ENCODE measurements at places on chromosomes 5 and 9.

- no peak for DNase-seq
Measured at GRCh38 chr5:151086192-151086869, 5.5 kb upstream of the TNIP1 start.

GRCh38 chr5:151647320-151647861 lies 39.3 kb downstream of the SPARC start:
- no peak for DNase-seq

GRCh38 chr5:150460781-150461180 lies 11.2 kb upstream of the RPS14 start:
- no peak for DNase-seq

- DNase-seq: no peak
Measured at GRCh38 chr5:139694556-139695177, 46.5 kb downstream of the CXXC5 start.

- DNase-seq: no peak
Measured at GRCh38 chr5:97163360-97163764, 19.7 kb downstream of the RIOK2 start.

DNA sequence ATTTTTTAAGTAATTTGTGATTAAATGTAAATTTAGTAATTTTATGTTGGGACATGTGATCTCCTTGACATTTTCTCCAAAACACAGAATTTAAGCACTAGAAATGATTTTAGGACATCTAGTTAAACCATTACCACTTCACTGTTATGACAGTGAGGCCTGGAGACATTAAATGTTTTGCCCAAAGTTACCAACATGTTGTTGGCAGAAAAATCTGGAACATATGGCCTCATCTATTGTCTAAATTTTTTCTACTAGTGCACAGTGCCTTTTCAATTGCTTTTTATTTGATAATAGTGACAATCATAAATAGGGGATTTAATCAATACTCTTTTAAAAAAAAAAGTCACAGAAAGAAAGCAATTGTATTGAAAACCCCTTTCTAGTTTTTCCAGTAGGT lies 45.6 kb downstream of the PIK3R1 start:
- no peak for DNase-seq

DNA sequence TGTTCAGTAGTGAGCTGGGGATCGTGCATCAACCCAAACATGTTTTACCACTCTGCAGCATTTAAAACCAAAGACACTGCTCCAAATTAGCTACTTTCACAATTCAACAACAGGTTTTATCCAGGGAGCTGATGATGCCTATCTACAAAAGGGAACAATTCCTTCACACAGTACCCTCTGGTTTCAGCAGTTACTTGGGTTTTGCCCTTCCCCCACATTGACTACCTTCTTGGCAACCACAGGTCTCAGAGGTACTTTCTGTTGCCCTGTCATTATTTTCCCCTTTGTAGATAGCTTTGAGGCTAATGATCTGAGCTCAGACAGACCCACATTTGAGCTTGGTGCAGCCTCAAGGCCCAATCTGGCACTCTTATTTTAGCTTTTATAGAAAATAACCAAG lies 96.1 kb downstream of the WDR41 start:
- DNase-seq: no peak

DNA sequence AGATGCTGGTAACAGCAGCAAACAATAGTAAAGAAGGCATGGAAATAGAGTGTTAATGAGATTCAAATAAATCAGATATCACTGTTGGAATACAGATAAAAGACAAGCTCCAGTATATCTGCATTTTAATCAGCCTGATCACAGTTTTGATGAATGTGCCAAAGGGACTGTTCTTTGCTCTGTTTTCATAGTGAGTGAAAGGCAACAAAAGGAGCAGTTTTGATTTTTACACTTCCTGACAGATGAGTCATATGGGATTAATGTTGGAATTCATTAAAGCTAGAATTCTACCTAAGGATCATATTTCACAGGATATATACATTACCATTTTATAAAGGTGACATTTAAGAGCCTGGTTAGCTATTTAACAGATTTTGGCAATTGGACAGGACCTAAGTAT lies 743.3 kb upstream of the PTPRD start:
- DNase-seq: no peak

DNA sequence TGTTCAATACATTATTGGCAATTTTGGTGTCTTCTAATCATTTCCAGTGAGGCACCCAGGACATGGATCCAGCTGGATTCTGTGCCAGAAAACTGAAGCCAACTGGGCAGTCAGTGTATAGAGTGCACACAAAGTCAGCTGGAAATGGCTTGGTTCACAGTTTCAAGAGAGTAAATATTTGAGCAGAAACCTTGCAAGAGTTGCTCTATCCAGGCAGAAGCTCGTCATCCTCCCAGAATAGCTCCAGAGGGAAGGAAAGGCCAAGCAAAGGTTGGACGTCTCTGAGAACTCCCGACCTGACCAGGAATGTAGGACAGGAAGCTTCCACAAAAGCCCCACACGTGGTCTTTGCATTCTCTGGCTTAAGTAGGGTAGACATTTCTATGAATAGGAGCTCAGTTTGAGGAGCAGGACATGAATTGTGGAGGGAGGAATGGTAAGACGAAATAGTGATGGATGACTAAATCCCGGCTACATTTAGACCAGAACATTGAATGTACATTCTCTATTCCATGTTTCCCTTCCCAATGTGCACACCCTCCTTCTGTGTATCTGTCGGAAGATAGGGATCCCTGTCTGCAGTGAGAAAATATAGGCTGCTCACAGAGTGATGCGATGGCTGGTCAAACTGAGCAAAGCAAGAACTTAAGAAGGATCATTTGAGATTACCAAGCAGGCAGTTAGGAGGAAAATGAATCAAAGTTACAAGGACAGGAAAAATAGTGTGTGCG lies 72.7 kb upstream of the FCN2 start:
- no peak for DNase-seq

GRCh38 chr5:142817949-142818431 lies 47.8 kb downstream of the ARHGAP26 start:
- no peak for DNase-seq

- DNase-seq: no peak
Measured at GRCh38 chr5:128480906-128481633, 57.0 kb downstream of the FBN2 start.

DNA sequence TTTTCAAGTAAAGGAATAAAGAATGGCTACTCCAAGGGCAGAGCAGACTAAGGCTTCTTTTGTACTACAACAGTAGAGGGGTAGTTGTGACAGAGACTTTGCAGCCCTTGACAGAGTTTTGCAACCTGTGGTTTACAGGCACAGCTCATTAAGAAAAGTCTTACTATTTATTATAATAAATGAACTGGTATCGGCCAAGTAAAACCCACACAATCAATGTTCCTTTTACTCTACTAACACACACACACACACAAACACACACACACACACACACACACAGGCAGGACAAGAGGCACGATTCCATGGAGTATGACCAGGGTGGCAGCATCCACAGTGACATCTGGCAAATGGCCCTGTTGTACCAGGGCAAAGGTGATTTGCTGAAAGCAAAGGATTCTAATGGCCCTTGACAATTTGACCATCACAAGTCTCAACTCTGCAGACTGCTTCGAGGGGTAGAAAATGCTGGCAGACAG lies 59.1 kb upstream of the GOLPH3 start:
- DNase-seq: no peak

GRCh38 chr5:126720369-126720768 lies 56.6 kb upstream of the LMNB1 start:
- no peak for DNase-seq

DNA sequence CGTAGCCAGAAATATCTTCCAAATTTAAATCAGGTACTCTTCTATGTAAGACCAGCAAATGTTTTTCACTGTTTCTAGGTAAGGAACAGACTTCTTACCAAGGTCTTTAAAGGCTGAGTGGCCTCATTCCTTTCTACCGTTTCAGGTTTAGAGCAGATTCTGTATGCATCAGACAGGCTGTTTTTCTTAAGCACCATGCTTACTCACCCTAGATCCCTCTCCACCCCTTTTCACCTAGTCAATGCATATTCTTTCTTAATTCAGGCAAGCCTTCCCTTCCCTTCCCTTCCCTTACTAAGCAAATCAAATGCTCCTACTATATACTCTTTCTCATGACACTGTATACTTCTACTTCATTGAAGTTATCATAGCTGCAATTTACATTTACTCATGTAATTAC lies 70.7 kb downstream of the RFX3 start:
- DNase-seq: no peak

GRCh38 chr9:2220036-2220435 lies 204.9 kb downstream of the SMARCA2 start:
- no peak for DNase-seq

- DNase-seq: no peak
Measured at GRCh38 chr9:93577078-93577974, 942 bp downstream of the PHF2 start.

DNA sequence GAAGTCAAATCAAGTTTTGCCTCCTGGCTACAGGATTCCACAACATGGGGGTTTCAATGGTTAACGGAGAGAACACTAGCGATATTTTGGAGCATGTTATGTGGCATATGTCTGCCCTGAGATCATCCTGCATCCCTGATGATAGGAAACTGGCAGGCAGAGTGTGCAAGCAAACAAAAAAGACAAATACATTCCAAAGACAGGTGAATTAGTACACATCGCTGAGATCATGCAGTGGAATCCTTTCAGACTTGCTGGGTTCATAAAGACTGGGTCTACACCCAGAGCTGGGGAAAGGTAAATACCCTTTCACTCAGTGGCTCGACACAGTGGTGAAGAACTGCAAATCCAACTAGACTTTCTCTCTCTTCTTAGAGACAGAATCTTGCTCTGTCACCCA lies 286.5 kb downstream of the EFNA5 start:
- DNase-seq: no peak

DNA sequence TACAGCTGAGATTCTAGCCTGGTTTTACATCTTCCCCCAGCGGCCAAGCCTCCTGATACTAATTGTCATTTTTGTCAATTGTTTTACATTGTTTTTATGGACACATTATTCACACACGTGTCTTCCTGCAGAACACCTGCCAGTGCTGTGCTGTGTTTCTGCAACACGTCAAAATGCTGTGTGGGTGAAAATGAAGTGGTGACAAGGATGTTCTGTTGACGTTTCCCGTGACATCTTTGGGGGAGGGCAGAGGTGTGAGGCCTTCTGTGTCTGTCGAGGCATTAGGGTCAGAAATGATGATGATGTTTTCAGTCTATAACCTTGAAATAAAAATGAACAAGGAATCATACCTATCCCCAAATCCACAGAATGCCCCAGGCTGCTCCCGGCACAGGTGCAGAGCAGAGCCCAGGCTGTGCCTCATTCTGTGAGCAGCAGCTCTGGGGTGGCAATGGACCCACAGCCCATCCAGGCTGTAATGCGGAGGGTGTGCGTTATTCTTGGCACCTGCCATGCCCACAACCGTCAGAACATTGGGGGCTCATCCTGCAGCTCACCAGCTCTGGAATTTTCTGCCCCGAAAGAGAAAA lies 23.6 kb upstream of the CEP72 start:
- no peak for DNase-seq

- DNase-seq: no peak
Measured at GRCh38 chr9:77903666-77904285, 127.8 kb downstream of the GNAQ start.

DNA sequence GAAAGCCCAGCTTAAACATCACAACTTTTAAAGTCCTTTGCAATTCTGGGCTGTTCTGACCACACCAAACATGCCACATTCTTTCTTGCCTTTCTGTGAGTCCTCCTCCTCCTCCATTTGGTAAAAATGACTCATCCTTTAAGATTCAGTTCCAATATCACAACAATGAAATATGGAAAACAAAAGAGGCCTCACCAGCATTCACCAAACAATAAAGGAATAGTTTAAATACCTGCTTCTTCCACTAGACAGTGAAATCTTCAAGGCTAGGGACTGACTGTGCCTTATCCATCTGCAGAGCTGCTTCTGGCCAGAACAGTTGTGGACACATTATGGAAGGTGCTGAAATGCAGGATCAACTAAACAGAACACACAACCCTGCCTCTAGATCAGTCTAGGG lies 36.0 kb downstream of the NR6A1 start:
- DNase-seq: no peak

DNA sequence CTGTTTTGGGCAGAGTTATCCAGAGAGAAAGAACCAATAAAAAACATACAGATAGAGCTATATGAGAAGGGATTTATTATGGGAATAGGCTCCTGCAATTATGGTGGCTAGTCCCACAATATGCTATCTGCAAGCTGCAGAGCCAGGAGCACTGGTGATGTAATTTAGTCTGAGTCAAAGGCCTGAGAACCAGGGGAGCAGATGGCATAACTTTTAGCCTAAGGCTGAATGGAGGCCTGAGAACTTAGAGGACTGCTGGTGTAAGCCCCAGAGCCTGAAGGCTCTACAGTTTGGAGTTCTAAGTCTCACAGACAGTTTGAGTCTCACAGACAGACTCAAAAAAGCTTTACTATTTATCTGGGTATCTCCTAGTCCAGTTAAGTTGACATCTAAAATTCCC lies 263.8 kb downstream of the FBXL7 start:
- DNase-seq: no peak

GRCh38 chr5:10578293-10578665 lies 14.4 kb downstream of the ANKRD33B start:
- no peak for DNase-seq

DNA sequence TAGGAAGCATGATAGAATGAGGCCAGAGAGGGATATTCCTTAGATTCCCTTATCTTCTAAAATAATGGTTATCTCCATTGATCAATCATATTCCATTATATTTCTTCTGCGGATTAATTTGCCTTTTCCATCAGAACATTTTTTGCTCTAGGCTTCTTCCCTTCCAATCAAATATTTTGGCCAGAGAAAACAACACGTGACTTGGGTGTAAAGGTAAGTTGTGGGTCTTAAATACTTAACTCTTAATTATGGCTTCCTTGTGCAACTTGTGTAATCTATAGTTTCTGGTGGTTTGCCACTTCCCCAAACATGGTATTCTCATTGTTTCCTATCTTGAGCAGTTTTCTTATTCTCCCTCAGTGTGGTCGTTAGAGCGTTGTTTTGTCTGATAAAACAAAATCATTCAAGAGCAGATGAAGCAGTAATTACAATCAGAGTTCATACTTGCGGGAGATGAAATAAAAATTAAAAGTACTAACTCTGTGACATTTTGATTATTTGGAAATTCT lies 889.3 kb downstream of the MAT2B start:
- DNase-seq: no peak

GRCh38 chr9:114355821-114356220 lies 26.2 kb downstream of the ORM2 start:
- no peak for DNase-seq

DNA sequence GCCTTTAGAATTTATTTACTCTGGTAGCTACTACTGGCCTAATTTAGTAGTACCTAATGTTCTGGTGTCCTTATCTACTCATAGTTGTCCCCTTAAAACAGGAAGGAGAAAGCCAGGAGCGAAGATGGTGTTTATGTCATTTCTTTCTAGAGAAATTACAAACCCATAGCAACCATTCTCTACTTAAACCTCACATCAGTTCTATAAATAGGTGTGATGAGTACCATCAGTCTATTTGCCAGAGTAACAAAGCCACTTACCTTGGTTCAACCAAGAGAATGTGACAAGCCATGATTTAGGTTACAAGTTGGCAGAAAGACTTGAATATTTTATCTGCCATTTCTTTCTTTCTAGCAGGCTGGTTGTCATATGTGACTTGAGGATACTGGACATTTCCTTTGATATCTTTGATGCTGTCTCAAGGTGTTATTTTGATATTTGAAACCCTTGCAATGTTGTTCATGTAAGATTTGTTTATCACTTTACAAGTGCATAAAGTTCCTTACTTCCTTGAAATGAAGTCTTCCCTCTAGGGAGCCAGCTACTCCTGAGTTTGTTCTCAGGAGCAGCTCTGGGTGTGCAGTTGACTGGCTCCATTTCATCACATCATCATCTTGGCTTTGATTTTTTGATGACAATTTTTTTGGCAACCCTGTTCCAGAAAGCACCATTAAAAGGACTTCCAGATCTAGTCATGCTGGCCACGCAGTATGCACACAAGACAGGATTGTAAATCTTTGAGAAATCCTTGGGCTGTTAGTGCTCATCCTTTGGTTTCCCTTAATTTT lies 286.8 kb downstream of the ARHGAP26 start:
- no peak for DNase-seq

Data from stimulated activated CD4-positive, alpha-beta T cell treated with anti-CD3 and anti-CD28 coated beads, Interleukin-15, amount 100 ng/mL, for 1 hour (primary cell).